ENCODE measurements at places on chromosomes 4 and X. TPM values are rescaled to one million over a fixed set of nuclear protein-coding genes. Genes with fewer than 3 reads are reported as not detected.
A peak's percentile ranks its signal among the peaks of the same experiment; 100 is the strongest.

- H3K4me1 ChIP-seq = no peaks in the 10 kb centered on the region
- no peaks in the 10 kb centered on the region for H3K36me3 ChIP-seq
- no peak overlapping the region for H3K27ac ChIP-seq
Measured at GRCh38 chr4:82380344-82380743, 6.6 kb upstream of the HNRNPD start.

Gene ZNF275
- 1.9 TPM for polyA plus RNA-seq

DNA sequence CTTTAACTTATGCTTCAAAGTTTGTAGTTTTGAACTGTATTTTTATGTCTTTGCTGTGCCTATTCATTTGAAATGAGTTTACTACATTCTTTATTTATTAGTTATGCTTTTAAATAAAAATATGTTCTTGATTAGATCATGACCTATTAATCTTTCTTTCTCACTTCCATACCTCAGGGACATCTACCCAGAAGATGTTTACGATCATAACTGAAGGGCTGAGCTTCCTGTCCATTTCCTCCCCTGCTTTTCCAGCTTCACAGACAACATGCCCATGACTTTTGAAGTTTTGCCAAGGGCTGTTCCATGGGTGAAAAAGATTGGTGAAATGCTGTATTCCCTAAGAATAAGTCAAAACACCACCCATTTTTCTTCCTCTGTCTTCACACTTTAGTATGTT, 99.7 kb upstream of the DDIT4L start:
- no peak overlapping the region for H3K4me3 ChIP-seq
- H3K27ac ChIP-seq = no peak overlapping the region
- no peaks in the 10 kb centered on the region for H3K4me1 ChIP-seq

GRCh38 chr4:123841447-123842121, 445.0 kb downstream of the SPRY1 start:
- DNase-seq = no peak
- no peak overlapping the region for H3K27ac ChIP-seq
- peaks cover 6% of the 10 kb centered on the region for H3K4me1 ChIP-seq
- no peaks in the 10 kb centered on the region for H3K27me3 ChIP-seq
- no peak overlapping the region for H3K4me3 ChIP-seq
- no peaks in the 10 kb centered on the region for H3K36me3 ChIP-seq

DNA sequence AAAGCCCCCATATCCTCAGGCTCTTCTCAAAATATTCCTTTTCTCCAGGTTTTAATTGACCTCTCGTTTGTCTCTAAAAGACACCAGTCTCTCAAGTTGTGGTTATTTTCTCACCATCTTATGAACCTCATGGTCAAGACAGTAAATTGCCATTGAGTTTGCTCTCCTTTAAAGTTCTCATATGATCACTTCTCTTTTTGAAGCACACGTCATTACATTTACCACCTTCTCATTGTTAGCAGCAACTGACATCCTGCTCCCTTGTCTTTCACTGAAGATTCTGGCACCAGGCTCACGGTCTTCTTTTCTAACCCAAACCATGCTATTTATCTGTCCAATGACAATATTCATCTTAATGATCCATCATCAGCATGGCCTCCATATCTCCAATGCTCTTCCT, 324.2 kb downstream of the TMA16 start:
- no peak for DNase-seq
- no peak overlapping the region for H3K4me3 ChIP-seq
- no peak overlapping the region for H3K27ac ChIP-seq

DNA sequence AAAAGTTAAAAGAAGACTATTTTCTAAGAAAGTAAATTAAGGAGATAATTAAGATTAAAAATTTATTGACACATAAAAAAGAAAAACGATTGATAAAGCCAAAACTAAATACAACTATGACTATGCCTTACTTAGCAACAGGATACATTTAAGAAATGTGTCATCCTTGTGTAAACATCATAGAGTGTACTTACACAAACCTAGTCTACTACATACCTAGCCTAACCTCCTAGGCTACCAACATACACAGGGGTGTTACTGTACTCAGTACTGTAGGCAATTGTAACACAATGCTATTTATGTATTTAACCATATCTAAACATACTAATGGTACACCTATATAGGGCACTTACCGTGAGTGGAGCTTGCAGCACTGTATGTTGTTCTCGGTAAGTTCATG, 108.3 kb downstream of the ANXA10 start:
- no peaks in the 10 kb centered on the region for H3K36me3 ChIP-seq
- no peaks in the 10 kb centered on the region for H3K4me1 ChIP-seq
- H3K4me3 ChIP-seq = no peak overlapping the region
- H3K27ac ChIP-seq = no peak overlapping the region

DNA sequence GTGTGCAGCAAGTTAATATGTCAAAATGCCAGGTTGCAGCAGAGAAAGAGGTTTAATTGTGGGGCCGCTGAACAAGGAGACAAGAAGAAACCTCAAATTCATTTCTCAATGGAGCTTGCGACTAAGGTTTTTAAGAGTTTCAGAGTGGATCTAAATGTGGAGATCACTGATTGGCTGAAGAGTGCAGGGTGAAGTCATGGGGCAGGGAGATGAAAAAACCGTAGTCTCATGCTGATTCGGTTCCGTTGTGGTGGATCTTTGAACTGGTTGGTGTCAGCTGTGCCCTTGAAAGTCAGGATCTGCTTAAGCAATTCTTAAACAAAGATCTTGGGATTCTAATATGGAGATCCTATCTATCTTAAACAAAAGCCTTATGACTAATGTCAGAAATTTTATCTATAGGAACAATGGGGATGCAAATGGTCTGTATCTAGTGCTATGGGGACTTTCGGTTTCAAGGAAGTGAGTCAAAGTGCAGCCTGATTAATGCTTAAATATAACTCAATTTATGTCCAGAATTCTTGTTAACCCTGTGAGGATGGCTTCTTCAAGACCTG, 173.9 kb upstream of the CENPE start:
- no peaks in the 10 kb centered on the region for H3K27me3 ChIP-seq
- H3K36me3 ChIP-seq = no peaks in the 10 kb centered on the region
- no peak for DNase-seq
- no peak overlapping the region for H3K4me3 ChIP-seq
- no peak overlapping the region for H3K27ac ChIP-seq
- no peaks in the 10 kb centered on the region for H3K4me1 ChIP-seq

DNA sequence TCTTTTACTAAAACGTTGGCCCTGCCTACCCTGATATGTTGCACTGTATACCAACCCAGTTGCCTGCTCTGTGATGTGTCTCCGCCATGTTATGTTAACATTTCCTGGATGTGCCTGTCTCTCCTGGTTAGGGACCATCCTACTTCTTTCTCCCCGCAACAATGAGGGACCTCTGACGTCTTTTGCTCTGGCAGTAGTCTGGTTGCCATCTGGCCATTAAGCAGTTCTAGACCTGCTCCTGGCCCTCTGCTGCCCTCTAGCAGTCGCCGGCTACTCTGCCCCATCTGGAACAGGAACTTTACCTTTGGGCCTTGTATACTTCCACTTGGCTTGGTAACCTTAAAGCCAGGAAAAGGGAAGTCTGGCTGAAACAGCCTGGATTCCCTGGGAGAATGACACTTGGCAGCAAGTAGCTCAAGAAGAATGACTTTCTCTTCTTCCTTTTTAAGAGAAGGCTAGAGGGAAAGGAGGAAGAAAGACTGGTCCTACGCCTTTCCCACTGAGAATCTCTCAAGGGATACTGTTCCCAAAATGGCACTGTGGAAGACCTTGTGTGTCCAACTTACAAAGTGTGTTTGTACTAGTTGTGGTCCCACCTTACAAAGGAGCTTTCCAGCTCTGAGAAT, 63.5 kb downstream of the GPC3 start:
- no peak overlapping the region for H3K4me3 ChIP-seq
- H3K27me3 ChIP-seq = no peaks in the 10 kb centered on the region
- peak; percentile 48 for DNase-seq

DNA sequence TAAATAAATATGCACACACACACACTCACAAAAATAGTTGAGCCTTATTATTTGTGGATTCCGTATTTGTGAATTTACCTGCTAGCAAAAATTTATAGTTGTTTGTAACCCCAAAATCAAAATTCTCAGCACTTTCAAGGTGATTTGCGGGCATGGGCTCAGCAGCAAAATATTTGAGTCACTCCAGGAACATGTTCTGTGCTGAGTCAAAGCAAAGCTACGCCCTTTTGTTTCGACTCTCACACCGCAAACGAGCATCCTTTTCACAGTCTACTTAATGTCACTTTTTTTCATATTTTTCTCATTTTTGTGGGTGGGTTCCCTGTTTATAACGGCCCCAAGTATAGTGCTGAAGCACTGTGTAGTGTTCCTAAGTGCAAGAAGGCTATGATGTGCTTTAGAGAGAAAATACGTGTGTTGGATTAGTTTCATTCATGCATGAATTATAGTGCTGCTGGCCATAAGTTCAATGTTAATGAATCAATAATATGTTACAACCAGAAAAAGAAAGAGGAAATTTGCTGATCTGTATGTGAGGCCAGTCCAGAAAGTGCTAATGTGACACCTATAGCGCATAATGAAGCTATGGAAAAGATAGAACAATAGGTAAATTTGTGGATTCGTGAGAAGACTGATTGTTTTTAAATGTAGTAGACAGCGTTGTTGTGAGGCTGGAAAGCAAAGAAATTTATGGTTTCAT, 723.2 kb upstream of the AGA start:
- H3K27ac ChIP-seq = no peak overlapping the region
- DNase-seq = no peak
- H3K4me3 ChIP-seq = no peak overlapping the region
- no peaks in the 10 kb centered on the region for H3K27me3 ChIP-seq

Gene GABRG1
- not detected for polyA plus RNA-seq

- no peak overlapping the region for H3K4me3 ChIP-seq
- no peaks in the 10 kb centered on the region for H3K27me3 ChIP-seq
- H3K36me3 ChIP-seq = no peaks in the 10 kb centered on the region
- no peaks in the 10 kb centered on the region for H3K4me1 ChIP-seq
- H3K27ac ChIP-seq = no peak overlapping the region
Measured at GRCh38 chr4:70511365-70511764, 7.0 kb upstream of the AMTN start.

Gene BEX3
- 154 TPM for polyA plus RNA-seq

GRCh38 chrX:152915541-152916241, 17.8 kb downstream of the ZNF185 start:
- peak; percentile 14 for DNase-seq
- H3K27me3 ChIP-seq = no peaks in the 10 kb centered on the region
- H3K4me1 ChIP-seq = no peaks in the 10 kb centered on the region
- H3K27ac ChIP-seq = no peak overlapping the region
- H3K4me3 ChIP-seq = no peak overlapping the region
- H3K36me3 ChIP-seq = no peaks in the 10 kb centered on the region

Gene OPN1MW3
- polyA plus RNA-seq = not detected

Gene RAB40A
- polyA plus RNA-seq = 1.2 TPM

Gene FATE1
- polyA plus RNA-seq = 0.13 TPM

Data from small intestine (tissue), 16 donors.